Sciatic nerve (tissue), 2 donors: ENCODE measurements at places on chromosomes 1 and 21.

DNA sequence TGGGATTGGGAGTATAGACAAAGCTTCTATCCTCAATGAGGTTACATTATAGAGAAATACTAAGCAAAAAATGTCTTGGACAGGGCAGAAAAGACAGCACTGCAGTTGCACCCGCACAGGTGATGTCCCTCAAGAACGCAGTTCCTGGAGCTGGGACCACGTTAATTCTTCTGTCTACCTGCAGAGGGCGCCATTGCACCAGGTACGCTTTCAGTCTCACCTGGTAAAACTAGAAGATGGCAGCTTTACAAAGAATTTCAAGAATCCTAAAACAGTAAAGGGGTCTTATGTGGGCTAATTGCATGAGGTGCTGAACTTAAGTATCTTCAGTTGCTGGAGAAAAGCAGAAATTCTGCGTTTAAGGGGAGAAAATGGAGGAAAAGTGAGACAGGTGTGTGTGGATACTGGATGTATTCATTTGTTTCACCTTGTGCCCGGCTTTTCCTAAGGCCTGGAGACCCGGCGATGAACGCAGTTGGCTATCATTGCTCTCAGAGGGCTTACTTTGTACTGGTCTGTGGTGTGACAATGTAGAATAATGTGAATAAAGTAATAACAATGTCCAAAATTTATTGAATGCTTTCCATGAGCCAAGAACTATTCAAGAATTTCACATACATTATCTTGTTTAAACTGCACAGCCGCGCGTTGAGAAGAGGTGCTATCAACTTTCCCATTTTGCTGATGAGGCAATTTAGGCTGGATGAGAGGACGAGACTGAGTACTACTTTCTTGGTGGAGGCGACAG lies 276.3 kb upstream of the GREM2 start:
- DNase-seq = no peak

DNA sequence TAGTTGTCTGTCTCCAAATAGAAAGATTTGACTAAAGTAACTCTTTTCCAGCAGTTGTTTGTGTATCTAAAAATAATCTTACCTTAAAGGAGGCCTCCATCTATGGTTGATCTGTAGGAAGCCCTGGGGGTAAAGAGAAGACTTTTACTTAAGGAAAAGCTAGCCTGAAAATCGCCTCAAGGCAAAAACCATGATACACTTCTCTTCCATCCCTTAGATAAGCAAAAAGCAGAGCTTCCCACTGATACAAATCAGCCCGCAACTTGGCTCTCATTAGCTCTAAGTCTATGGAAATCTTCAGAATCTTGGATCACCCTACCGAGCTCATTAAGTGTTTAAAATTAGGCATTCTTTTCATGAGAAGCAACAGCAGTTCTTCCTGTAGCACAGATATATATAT lies 576.9 kb upstream of the PTBP2 start:
- no peak for DNase-seq

GRCh38 chr1:236089046-236089773 lies 24.3 kb upstream of the NID1 start:
- peak; percentile 15 for DNase-seq

- DNase-seq = no peak
Observed at GRCh38 chr1:1989789-1990188, 13.8 kb downstream of the CFAP74 start.

DNA sequence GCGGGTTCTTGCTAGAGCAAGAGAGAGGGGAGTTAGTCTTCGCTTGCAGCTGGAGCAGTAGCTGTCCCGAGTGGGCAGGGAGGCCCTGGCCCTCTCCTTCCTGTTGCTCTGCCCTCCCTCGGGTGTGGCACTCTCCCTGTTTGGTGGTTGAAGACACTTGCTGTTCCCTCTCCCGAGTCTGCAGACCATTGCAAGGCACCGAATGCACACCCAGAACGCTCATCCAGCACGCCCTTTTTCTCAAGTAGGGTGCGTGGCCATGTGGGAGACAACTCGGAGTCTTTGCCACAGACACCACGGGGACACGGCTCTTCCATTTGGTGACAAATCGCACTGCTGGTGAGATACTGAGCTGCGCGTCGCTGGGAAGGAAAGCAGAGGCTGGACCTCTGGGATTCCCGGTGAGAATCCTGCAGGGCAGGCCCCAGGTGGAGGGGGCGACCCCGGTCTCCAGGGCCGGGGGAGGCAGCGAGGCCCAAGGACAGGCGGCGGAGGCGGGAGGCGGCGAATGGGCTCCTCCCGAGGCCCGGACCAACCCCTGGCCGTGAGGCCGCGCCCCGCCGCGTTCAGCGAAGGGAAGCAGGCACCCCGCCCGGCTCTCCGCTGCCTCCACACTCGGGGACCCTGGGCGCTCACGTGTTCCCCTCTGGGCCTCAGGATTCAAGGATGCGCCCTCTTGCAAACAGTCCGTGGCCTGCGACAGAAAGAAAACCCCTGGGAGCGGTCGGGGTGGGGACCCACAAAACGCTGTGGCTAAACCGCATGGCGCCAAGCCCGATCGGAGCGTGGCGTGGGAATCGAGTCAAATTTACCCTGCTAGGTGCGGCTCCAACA lies 10.4 kb upstream of the TMEM200B start:
- no peak for DNase-seq

DNA sequence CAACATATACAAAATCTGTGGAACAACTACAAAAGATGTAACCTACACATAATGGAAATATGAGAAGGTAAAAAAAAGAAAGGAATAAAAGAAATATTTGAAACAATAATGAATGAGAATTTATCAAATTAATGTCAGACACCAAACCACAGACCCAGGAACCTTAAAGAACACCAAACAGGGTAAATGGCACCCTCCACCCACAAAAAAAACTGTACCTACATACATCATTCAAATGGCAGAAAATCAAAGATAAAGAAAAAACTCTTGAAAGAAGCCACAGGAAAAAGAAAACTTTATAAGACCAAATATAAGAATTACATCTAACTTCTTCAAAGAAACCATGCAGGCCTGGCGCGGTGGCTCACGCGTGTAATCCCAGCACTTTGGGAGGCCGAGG lies 54.0 kb downstream of the IL12RB2 start:
- DNase-seq = no peak

GRCh38 chr1:22781483-22781882 lies 70.8 kb downstream of the EPHB2 start:
- no peak for DNase-seq

- DNase-seq = no peak
Observed at GRCh38 chr1:159239551-159240220, 35.0 kb downstream of the ACKR1 start.

- DNase-seq = no peak
Observed at GRCh38 chr1:24526940-24527542, 24.4 kb downstream of the RCAN3 start.

- DNase-seq = no peak
Observed at GRCh38 chr1:34132161-34132420, 32.9 kb downstream of the CSMD2 start.

- no peak for DNase-seq
Observed at GRCh38 chr1:230501849-230502248, 75.7 kb upstream of the PGBD5 start.

GRCh38 chr1:45018599-45019230 lies 6.7 kb downstream of the UROD start:
- DNase-seq = no peak

DNA sequence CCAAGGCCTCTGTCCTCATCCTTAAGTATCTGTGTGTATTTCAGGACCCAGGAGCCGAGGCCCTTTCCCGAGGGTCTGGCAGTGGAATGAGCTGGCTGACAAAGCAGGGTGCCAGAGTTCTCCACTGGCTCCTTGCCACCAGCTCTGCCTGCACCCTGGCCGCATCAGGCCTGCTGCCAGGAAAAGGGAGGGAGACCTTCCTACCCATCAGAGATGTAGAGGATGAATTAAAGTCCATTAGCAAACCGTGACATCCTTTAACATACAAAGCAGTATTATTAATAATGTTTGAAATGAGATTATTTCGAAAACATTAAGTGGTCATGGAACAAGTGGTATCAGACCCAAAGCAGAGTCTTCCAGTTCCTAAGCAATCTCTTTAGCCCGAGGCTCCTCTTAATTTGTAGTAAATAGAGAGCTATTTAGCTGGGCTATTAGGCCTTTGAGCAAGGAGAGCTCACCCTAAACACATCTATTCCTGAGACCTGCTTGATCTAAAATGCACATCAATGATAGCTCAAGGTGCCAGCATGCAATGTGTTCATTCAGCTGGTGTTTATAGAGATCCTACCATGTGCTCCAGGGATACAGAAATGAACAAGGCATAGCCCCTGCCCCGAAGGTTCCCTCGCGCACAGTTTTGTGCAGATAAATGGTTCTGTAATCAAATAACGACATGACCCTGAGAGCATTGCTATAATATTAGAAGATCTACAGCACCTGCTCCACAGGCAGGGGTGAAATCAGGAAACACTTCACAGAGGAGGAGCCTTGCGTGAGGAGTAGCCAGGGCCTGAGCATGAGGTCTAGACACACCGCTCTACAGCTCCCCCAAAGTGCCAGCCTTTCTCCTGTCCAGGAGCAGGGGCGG lies 44.0 kb downstream of the FAM163A start:
- DNase-seq = no peak

DNA sequence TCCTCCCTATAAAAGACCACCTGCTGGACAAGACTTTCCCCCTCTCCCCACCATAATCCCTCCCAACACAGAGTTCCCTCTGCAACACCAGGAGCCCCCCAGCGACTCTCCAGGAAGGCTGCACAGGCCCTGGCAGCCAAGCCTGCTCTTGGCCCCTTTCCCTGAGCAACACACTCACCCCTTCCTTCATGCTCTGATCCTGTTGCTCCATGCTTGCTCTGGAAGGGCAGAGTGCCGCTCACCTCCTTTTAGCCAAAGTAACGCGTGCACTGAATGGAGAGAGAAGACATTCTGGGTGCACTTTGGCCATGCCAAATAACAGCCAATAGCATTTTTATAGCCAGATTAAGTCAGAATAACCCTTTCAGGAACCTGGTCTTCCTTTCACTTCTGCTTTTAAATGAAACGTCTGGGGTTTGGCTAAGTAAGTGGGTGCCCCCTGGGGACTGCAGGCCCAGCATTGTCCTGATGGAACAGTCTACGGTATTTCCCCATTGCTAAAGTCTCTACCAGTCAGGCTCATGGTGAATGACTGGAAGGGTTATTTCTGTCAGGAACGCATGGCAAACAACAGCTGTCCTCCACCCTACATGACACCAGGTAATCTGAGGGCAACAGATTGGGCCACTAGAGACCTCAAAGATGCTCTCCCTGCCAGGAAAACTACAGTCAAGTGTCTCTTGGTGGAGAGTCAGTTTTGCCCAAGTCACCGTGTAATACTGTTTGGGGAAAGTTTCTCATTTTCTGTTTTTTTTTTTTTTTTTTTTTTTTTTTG lies at the start of gene SLC2A5:
Gene SLC2A5, minus strand, starts transcription at position 310 of the 775 bp plus-strand sequence. Its CDS starts 99 bp downstream, at position 211.
- no peak for DNase-seq

GRCh38 chr1:116033322-116033721 lies 57.0 kb downstream of the SLC22A15 start:
- no peak for DNase-seq

- DNase-seq = no peak
Observed at GRCh38 chr1:214976665-214977064, 105.9 kb upstream of the KCNK2 start.

- no peak for DNase-seq
Observed at GRCh38 chr1:211198111-211198510, 61.1 kb upstream of the RCOR3 start.

- no peak for DNase-seq
Observed at GRCh38 chr1:28112388-28113241, 24.2 kb upstream of the EYA3 start.

- DNase-seq = no peak
Observed at GRCh38 chr1:24481101-24481500, 21.5 kb upstream of the RCAN3 start.

GRCh38 chr1:199691540-199691939 lies 336.0 kb upstream of the NR5A2 start:
- no peak for DNase-seq

DNA sequence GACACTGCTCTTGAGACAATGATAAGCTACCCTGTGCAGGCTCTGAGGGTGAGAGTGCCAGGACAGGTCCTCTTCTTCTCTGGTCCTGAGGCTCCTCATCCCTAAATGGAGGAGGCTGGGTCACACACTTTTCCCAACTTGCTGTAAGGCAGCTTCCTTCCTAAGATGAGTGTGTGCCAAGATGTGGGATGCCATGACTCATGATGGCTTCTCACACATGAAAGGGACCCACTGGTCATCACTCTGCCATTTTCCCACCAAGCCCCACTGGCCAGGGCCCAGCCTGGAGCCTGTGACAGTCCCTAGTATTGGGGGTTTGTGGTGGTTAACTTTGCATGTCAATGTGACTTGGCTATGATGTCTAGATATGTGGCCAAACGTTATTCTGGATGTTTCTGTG lies 54.4 kb downstream of the CNIH3 start:
- DNase-seq = no peak

- peak; percentile 92 for DNase-seq
Observed at GRCh38 chr1:32400876-32401631, 6.8 kb upstream of the BSDC1 start.

GRCh38 chr1:111406321-111406768 lies 21.2 kb downstream of the OVGP1 start:
- no peak for DNase-seq

DNA sequence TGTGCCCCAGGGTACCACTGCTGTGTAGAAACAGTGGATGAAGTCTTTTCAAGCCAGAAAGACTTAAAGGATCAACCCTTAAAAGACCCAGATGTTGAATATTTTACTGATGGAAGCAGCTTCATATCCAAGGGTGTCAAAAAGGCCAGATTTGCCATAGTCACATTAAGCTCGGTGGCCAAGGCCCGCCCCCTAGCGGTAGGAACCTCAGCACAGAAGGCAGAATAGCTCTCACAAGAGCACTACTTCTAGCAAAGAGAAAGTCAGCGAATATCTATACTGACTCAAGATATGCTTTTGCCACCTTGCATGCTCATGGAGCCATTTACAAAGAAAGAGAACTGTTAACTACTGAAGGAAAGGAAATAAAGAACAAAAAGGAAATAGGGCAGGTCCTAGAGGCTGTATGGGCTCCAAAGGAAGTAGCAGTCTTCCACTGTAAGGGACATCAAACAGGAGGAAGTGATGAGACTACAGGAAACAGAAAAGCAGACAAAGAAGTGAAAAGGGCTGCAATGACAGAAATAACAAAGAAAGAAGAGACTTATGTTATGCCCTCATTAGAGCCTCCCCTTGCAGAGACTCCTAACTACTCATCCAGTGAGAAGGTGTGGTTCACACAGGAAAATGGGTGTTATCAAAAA lies 90.5 kb downstream of the LIPI start:
- no peak for DNase-seq

DNA sequence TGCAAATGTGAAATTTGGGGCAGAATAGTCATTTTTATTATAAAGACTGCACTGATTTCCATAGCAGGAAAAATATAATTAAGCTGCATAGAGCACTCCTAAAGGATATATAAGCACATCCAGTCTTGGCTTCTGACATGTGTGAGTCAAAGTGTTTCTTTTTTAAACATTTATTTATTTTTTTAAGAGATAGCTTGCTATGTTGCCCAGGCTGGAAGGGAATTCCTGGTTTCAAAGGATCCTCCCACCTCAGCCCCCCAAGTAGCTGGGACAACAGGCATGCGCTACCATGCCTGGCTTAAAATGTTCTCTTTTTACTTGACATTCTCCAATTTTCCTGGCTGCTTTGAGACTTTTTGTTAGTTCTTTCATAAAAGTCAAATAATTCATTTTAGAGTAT lies 126.1 kb downstream of the HMCN1 start:
- no peak for DNase-seq

- peak; percentile 91 for DNase-seq
Observed at GRCh38 chr1:17569200-17570139, 30.0 kb downstream of the ARHGEF10L start.

- DNase-seq = no peak
Observed at GRCh38 chr1:112358061-112358770, 37.8 kb upstream of the CTTNBP2NL start.
